ENCODE measurements at places on chromosomes 7 and 10.

GRCh38 chr7:116395141-116395791 is 104.3 kb upstream of the CAV2 start:
- DNase-seq = no peak

- DNase-seq = no peak
Observed at GRCh38 chr10:92242910-92243671, 47.8 kb downstream of the CPEB3 start.

DNA sequence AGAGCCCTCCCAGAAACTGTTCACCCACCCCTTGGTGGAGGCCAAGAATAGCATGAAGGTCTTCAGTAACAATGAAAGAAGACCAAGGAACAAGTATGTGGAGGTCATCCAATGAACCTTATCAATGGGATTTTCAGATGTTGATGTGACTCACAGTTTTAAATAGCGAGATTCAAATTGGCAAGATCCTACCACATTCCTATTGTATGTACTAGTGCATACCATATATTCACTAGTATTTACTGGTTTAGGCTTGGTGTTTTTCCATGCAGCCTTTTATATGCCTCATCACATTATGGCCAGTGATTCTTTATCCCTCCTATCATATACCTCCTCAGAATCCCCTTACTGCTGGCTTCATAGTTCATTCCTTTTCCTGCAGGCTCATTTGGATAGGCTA is 54.4 kb downstream of the ITGB8 start:
- no peak for DNase-seq

DNA sequence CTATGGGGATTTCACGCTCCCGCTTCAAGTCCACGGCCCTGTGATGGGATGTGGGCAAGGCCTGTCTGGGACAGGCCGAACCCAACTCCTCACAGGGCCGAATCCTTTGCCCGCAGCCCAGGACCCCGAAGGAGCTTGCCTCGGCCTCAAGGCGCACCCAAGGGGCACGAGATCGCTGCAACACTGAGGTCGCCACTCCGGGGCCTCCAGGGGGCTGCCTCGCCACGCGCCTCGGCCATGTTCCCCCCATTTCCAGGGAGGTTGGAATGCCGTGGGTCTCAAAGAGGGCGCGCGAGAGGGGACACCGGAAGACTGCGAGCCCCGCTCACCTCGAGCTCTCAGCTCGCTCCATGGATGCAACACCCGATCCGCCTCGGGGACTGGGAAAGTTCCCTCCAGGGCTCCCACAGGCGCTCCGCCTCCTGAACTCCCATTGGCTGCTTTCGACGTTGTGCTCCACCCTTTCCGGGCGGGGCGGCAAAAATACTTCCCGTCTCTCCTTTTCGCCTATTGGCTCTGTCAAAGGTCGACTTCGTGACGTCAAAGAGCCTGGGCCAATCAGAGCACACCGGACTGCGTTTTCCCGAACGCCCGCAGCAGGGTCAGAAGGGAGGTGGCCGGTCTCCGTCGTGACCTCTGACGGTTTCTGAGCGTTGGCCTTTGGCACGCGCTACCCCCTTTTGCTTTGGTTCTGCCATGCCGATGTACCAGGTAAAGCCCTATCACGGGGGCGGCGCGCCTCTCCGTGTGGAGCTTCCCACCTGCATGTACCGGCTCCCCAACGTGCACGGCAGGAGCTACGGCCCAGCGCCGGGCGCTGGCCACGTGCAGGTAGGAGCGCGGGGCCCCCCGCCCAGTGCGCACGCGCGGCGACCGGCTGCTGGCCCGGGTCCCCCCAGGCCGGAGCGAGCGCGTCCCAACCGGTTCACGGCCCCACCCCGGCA is at the start of the genes AIMP2 and PMS2:
TSS of gene AIMP2 (plus strand) at position 605 of the 944 bp plus-strand sequence. CDS start at position 697, 92 bp downstream.
TSS of gene PMS2 (minus strand) at position 382 of the 944 bp plus-strand sequence. CDS start at position 352, 30 bp downstream.
- DNase-seq = peak; percentile 97

DNA sequence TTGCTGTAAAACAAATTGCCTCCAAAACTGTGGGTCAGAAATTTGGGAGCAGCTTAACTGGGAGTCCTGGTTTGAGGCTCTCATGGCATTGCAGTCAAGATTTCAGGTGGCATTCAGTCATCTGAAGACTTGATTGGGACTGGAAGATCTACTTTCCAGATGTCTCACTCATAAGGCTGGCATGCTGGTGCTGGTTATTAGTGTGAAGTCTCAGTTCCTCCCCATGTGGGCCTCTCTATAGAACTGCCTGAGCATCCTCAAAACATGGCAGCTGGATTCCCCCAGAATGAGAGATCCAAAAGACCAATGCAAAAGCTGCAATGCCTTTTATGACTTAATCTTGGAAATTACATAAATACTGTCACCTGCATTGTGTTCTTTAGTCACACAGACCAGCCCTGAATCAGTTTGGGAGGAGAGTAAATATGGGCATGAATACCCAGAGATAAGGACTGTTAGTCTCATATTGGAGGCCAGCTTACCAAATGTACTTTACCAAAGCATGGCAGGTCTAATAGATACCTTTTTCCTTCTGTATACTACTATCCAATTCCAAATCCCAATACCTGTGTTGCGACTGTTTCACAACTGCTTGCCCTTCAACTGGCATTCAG is 6.5 kb upstream of the HERPUD2 start:
- DNase-seq = no peak

DNA sequence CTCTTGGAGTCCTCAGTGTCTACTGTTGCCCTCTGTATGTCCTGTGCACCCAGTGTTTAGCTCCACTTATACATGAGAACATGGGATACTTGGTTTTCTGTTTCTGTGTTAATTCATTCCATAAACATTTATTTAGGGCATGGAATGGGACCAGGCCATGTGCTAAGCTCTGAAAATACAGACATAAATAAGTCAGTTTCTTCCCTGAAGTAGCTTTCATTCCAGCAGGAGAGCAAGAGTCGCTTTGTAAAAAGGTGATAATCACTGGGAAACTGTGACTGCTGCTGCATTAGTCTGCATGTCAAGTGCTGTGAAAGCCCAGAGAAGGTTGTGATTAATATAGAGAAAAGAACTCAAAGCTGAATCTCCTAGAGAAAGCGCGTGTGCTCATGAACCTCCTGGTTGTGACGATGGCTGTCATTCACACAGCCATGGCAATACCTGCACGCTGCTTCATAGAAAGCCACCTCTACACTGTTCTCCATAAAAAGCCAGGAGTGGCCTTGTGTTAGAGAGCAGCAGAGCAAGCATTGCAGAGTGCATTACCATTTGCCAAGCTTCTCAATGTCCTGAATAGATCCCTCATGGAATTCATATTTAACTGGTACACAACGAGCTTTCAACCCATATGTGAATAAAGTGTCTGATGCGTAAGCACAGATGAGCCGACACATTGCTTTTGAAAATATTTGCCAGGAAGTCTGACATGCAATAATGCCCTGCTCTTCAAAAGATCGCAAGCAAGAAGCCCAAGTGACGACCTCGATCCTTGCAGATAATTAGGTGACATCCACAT is 30.6 kb upstream of the PITRM1 start:
- no peak for DNase-seq

GRCh38 chr10:14875941-14876340 is 2.7 kb upstream of the SUV39H2 start:
- DNase-seq = no peak

GRCh38 chr10:43200538-43201390 is 62.5 kb downstream of the CSGALNACT2 start:
- no peak for DNase-seq

Data from left forelimb (tissue), 1 donor.